ENCODE measurements at places on chromosomes 4 and X.

DNA sequence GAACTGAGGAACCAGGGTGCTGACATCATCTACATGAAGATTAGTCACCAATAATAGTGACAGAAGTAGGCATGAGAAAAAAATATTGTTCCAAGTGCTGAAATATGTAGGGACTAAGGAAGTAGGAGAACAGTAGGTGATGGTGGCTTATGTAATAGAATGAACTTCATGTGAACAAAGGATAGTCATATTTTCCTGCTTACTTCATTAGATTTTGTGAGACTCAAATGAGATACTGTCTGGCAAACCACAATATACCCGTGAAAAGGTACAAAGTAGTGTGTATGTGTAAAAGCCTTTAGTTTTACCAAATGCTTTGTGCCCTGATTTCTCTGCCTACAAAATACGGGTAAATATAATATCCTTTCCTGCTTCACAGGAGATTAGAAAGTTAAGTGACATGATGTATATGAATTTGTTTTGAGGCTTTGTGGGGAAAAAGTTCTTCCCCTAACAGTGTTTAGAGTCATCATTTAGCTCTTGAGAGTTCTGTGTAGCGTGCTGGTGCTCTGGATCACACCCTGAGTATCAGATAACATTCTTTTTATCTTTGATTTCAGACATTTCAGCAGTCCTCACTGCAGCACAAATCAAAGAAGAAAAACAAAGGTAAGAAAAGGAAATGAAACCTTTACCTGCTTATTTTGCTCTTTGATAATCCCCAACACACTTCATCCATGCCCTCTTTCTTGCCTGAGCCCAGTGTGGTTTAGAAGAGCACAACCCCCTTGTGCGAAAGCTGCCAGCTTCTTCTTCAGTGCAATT lies 67.9 kb downstream of the KLHL34 start:
- DNase-seq, result no peak

GRCh38 chr4:119025916-119026661 lies 109.5 kb upstream of the MYOZ2 start:
- peak; percentile 61 for DNase-seq

GRCh38 chr4:24339260-24339659 lies 245.1 kb downstream of the DHX15 start:
- no peak for DNase-seq

DNA sequence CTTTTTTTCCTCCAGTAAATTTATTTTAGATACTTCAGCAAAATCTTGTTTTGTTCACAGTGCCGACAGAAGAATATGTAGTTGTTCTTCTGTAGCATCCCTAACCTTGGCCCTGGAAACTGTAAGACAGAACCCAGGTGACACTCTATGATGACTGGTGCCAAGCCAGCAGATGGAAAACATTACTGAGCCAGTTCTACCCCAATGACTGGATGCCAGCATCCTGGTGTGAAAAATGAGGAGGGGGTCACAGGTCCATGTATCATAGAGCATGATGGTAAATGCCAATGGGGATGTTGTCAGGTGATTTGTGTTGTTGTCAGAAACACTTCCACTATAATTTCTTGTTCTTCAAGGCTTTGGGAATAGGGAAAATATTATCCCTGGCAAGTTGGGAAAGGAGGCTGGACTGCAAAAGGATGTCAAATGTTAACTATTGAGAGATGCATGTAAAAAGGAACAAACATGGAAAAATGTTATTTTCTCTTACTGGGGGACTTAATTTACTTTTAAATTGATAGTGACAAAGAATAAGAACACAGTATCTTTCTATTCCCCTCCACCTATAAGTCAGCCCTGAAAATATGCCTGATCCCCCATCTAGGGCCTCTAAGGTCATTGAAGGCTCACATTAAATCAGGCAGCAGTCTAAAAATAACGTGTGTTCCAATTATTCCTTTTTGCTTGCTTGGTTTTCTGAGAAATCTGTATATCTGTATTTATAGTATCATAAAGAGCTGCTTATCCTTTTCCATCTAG lies 159.8 kb downstream of the RASL11B start:
- no peak for DNase-seq

- no peak for DNase-seq
Measured at GRCh38 chr4:54933579-54933978, 191.8 kb downstream of the KDR start.

- DNase-seq, result peak; percentile 30
Measured at GRCh38 chr4:139453041-139453370, 915 bp upstream of the RAB33B start.

GRCh38 chr4:105414316-105414715 lies 59.5 kb downstream of the PPA2 start:
- DNase-seq, result no peak

- DNase-seq, result peak; percentile 9
Measured at GRCh38 chr4:90715242-90715641, 588.0 kb downstream of the CCSER1 start.

- DNase-seq, result peak; percentile 48
Measured at GRCh38 chr4:20687864-20688263, 12.4 kb upstream of the PACRGL start.

- DNase-seq, result no peak
Measured at GRCh38 chrX:75781611-75782010, 3.4 kb downstream of the MAGEE2 start.

GRCh38 chr4:85522836-85523235 lies 47.9 kb downstream of the ARHGAP24 start:
- DNase-seq, result no peak

DNA sequence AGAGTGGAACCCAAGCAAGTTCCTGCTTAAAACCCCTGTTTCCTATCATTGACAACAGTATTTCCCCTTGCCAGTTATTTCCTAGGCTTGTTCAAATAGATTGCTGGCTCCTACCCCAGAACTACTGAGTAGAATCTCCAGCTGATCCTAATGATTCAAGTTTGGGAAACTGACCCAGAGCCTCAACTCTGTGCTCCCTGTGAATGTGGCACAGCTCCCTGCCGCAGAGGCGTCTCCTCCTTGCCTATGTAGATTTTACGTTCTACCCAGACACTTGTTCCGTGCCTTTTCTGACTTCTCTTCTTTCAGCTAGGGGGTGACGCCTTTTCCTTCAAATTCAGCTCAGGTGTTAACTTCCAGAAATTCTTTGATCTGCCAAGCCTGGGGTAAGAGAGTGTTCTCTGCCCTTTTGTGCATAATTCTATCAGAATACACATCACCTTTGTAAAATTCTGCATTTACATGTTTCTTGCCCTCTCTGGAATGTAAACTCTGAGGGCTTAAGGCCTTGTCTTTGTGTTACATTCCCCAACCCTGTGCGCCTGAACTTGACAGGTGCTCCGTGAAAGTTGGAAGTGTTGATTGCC lies 4.4 kb downstream of the LSM6 start:
- no peak for DNase-seq

- DNase-seq, result no peak
Measured at GRCh38 chr4:73208376-73208775, 50.2 kb downstream of the ANKRD17 start.

DNA sequence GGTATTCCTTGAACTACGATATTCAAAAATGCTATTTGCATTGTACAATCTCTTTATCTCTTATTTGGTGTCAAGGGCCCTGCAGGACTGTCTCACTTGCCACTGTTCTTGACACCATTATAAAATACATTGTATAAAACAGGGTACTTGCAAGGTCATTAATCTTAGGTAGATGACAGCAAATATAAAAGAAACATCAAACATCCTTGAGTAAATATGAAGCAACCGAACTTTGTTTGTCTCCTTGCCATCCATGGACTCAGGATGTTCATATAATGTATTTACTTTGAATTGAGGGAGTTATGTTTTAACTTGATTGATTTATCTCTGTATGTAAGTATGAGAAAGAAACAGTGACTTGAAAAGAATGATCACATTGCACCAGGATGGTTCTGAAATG lies 87.3 kb downstream of the UGT2B4 start:
- DNase-seq, result no peak

DNA sequence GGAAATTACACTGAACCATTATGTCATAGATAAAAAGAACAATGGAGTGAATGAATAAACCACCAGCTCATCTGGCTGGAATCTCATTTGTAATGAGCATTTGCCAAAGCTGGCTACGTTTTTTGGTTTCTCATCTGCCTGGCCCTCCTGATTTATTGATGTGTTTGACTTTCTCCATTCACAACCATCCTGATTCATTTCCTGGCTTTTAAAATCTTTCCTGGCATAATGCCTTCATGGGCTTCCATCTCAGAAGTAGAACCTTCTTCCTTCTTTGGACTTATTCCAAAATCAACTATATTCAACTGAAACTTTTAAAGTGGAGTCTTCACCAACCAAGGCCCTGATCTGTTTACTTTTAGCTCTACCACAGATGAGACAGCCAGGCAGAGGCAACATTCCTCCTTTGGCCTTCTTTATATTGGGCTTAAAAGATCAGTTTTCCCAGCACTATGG lies 36.0 kb upstream of the ARSJ start:
- DNase-seq, result peak; percentile 99

- DNase-seq, result no peak
Measured at GRCh38 chr4:69859140-69859685, 732 bp downstream of the SULT1E1 start.

DNA sequence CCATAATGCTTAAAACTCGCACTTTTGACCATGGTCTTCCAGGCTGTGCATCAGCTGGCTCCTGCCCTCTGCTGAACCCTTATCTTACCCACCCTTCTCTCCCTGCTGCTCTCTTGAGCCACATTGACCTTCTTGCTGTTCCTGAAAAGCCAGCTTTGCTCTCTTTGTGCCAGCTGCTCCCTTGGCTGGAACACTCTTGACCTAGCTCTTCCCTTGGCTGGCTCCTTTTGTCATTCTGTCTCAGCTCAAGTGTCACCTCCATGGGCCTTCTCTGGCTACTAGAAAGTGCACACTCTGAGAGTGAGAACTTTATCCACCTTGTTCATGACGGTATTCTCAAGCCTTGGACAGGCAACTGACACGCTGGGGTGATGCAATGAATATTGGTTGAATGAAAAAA lies 112.1 kb downstream of the MGST2 start:
- DNase-seq, result no peak
